Activated T-helper 2 cell treated with anti-CD3 and anti-CD28 coated beads, Interferon-gamma antibody, Interleukin-2, Interleukin-4, amounts not matched to agents 10 μg/mL and 5 μg/mL and 100 μg/mL, durations not matched to agents 14 hours and 24 hours and 36 hours (primary cell): ENCODE measurements at places on chromosomes 3 and 15.

DNA sequence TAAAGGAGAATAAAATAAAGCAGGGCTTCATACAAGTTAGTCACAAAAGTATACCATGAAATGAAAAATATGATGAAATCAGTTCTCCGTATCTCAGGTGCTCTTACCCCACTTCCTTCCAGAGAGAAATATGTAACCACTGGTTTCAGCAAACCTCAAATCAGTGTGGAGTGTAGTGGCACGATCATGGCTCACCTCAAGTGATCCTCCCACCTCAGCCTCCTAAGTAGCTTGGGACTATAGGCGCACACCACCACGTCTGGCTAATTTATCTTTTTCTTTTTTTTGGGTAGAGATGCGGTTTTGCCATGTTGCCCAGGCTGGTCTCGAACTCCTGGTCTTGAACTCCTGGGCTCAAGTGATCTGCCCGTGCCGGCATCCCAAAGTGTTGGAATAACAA is 24.2 kb downstream of the DENND4A start:
- DNase-seq = no peak

- no peak for DNase-seq
Observed at GRCh38 chr3:60877188-60877587, 374.1 kb downstream of the FHIT start.

- DNase-seq = no peak
Observed at GRCh38 chr3:46472736-46473135, 8.0 kb upstream of the LTF start.

GRCh38 chr15:41028853-41029252 is 75.6 kb downstream of the CHAC1 start:
- DNase-seq = no peak

GRCh38 chr15:41892621-41893421 is 1.0 kb downstream of the SPTBN5 start:
- DNase-seq = no peak

GRCh38 chr3:52523386-52524257 is 10.0 kb downstream of the NT5DC2 start:
- no peak for DNase-seq

DNA sequence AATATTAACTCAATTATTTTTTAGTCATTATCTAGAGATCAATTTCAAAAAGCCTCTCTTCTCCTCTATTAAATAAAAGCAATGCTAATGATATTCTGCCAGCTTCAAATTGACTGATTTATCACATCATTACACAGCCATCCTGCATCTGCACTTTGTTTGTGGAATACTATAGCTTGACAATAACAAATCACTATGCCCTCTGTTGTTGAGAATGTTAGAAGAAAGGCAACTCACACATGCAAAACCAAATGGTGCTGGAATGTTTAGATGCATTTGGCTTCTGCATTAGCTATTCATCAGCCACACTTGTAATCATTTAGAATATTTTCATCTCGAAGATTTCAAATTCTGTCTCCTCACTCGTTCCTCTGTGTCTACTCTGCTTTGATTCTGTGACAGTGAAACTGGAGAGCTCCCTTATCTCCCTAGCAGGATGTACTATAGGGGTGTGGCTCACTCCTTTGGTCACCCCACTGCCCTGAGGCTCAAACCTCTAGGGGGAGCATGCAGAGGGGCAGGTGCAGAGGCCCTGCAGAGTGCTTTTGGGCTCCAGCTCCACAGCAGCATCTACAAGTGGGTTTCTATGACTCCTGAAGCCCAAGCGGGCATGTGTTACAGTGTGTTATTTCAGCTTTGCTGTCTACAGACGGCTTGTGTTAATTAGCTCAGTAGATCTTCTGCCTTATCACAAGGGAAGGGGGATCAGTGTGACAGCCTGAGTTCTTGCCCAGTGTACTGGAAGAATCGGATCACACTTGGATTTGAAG is 454.1 kb upstream of the BCHE start:
- DNase-seq = no peak

- DNase-seq = no peak
Observed at GRCh38 chr3:127846576-127846975, 24.3 kb upstream of the MGLL start.

DNA sequence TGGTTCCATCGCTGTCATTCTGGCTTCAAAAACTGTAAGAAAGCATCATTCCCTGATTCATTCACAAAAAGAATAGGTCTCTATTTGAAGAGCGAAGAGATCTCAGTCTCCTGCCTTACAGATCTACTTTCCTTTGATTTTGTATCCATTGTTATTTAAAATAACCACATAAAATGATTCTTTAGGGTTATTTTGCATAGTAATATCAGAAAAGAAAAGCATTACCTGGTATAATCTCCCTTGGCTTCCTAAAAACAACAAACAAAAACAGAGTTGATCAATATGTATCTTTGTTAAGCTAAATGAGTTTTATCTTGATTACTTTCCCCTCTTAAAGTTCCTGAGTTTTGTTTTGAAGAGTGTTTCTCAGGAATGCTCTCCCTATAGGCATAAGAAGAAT is 126.6 kb upstream of the LMOD3 start:
- DNase-seq = no peak

DNA sequence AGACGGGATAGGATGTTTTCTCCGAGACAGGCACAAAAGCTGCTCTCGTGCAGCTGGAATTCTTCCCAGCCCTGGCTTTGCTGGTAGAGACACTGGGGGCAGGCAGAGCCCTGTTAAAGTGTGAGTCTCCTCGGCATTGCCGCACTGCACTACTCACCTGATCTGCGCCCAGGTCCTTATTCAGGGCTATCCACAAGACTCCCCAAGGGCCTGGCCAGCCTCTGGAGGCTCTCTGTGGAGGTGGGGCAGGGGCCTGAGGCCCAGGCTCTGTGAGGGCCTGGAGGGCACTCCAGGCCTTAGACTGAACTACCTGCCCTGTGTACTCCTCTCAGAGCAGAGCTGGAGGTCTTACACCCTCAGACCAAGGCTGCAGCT is 48.4 kb downstream of the KY start:
- DNase-seq = no peak

DNA sequence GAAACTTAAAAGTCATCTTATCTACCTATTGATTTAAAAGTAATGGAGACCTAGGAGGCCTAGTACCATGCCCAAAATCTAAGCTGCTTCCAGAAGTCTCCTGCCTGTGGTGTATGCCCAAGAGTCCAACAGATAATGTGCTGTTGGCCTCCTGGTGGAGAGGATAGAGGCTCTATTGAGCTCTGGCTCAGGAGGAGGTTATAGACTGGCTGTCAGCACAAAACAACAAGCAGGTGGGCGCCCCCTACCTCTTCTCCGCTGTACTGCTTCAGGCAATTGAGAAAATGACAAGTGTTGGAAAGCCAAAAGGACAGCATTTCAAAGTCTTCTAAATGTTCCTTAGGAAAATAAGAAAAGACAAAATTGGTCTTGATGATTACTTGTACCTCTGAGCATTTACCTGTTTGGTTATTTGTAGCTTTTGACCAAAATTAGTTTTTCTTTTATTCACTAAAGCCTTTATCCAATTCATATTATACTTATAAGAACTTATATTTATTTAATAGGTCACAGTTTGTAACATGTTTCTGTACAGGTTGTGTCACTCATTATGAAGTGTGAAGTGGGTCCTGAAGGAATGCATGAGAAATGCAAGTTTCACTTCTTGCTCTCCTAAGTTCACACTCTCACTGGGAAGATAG is 17.2 kb upstream of the GNB5 start:
- DNase-seq = peak; percentile 65

DNA sequence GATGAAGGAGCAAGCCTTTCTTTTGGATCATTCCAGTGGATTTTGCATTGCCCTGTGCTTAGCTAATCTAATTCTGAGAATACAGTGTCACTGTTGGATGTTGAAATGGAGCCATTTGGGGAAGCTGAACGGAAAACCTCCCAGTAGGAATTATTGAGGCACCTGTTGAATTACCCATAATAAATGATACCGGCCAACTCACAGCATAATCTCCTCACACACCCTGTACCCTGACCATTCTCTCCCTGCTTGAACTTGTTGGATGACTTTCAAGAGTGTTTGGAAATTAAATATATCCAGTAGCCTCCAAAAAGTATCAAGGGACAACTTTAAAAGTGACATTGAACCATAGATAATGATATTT is 171.4 kb upstream of the HES1 start:
- no peak for DNase-seq

DNA sequence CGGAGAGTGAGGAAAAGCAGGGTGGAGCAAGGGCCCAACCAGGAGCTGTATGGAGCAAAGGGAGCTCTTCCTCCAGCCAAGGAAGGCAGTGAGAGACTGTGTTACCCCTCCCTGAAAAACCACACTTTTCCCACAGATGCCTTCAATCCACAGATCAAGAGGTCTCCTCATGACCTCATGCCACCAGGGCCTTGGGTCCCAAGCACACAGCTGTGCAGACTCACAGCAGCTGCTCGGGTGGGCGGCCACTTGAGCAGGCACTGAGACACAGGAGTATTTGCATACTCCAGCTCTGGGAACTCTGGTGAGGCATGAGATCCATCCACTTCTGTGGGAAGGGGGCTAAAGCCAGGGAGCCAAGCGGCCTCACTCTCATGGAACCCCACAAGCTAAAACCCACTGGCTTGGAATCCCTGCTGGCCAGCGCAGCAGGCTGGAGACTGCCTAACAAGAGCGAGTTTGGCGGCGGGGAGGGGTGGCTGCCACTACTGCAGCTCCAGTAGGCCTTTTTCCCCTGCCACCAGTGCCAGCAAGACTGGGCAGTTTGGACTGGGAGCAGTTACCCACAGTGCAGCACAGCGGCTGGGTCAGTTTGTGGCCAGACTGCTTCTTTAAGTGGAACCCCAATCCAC is 880.6 kb upstream of the ARPP21 start:
- no peak for DNase-seq

DNA sequence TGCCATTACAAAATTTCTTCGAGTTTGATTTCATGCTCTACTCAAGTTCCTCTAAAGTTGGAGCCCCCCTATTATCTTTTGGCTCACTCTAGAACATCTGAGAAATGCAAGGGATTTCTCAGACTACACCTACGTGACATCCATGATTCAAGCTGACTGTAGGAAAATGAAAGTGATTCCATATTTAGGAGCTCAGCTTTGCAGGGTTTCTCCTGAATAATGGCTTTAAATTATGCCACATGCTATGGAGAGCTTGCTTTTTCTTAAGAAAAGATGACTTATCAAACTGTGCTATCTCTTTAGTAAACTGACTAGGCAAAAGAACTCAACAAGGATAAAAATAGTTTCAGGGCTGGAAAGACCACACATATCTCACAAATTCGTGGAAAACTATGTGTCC is 292.1 kb downstream of the LSAMP start:
- DNase-seq = no peak

DNA sequence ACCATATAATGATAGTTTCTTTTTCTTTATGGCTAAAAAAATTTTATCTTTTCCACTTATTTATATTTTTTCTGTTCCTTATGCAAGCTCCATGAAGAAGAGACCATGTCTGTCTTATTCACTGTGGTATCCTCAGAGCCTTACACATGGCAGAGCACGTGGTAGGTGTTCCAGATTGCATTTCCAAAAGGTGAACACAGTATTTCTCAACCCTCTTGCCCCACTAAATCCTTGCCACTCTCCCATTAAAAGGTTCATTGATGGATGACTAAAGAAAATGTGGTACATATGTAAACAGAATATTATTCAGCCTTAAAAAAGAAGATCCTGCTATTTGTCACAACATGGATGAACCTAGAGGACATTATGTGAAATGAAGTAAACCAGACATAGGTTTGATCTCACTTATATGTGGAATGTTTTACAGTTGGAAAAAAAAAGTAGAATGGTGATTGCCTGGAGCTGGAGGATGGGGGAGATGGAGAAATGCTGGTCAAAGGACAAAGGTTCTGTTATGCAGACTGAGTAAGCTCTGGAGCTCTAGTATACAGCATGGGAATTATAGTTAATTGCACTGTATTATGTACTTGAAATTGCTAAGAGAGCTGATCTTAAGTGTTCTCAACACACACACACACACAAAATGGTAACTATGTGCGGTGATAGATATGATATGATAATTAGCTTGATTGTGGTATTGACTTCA is 266.7 kb downstream of the CNTN3 start:
- DNase-seq = no peak

DNA sequence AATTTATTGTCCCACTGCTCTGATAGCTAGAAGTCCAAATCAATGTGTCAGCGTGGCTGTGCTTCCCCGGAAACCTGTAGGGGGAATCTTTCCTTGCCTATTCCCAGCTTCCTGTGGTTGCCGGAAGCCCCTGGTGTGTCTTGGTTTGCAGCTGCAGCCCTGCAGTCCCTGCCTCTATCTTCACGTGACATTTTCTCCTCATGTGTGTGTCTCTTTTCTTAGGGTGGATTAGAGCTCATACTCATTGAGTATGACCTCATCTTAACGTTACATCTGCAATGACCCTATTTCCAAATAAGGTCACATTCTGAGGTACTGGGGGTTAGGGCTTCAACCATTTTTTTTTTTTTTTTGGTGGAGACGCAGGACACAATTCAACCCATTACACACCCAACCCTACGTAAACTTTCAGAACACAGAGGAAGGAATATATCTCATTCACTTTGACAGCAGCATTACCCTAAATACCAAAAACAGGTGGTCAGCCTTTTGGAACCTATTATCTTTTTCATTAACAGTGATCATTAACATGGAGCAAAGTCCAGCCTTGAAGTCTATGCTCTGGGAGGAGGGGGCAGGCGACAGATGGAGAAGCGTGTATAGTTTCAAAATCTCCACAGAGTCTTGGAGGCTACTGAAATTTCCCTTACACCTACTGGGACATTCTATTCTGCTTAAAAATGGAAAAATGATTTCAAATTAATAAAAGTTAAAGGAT is 88.6 kb downstream of the RYK start:
- no peak for DNase-seq

- no peak for DNase-seq
Observed at GRCh38 chr3:13349823-13350222, 70.3 kb downstream of the NUP210 start.

GRCh38 chr15:69341356-69341755 is 42.6 kb downstream of the PAQR5 start:
- DNase-seq = no peak

GRCh38 chr3:182925330-182925943 is 54.9 kb downstream of the DCUN1D1 start:
- DNase-seq = no peak

DNA sequence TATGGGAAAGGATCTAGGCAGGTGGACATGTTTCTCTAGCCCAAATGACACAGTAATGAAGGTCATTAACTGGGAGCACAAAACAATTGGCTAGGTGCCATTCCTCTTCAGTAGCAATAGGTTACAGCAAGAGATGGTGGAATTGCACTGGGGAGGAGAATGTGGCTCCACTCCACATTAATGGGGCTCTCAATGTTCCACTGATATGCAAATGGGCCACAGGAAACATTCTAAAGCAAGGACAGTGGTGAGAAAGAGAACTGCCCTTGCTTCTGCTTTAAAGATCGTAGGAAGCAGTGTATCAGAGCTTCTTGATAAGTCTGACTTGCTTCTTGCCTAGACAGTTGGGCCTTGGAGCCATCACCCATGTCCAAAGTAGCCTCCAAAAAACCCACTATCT is 271.4 kb upstream of the PPP2R3A start:
- no peak for DNase-seq

- DNase-seq = peak; percentile 6
Observed at GRCh38 chr3:13718436-13718835, 161.4 kb downstream of the WNT7A start.
